ENCODE measurements at places on chromosomes 4 and X.

GRCh38 chr4:58766763-58767162 is 1656.6 kb upstream of the IGFBP7 start:
- no peak for DNase-seq

- no peak for DNase-seq
Measured at GRCh38 chr4:17055788-17056187, 157.3 kb upstream of the LDB2 start.

DNA sequence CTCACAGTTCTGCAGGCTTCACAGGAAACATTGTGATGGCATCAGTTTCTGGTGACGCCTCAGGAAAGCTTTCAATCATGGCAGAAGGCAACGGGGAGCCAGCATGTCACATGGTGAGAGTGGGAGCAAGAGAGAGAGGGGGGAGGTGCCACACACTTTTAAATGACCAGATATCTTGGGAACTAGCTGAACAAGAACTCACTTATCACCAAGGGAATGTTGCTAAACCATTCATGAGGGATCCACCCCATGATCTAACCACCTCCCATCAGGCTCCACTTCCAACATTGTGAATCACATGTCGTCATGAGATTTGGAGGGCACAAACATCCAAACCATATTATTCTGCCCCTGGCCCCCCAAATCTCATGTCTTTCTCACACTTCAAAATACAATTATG is 43.3 kb upstream of the GPR173 start:
- no peak for DNase-seq

DNA sequence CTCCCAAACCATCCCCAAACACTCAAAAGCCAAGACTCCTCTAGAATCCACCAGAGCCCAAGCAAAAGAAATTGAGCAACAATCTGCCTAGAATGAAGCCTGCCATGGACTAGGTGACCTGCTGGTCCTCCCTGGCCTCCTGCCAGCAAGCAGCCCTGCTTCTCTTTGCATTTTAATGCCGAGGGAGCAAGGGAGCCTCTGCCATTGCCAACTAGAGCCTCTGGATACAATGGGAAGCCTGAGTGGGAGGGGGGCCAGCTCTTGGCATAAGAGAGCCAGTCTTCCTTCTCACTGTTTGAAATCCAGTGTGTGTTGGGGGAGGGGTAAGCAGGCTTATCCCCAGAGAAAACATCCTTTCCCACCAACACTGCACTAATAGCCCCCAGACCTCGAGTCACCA is 1.5 kb upstream of the GDPD2 start:
- DNase-seq, result no peak

GRCh38 chr4:153472122-153473037 is 6.2 kb downstream of the TMEM131L start:
- DNase-seq, result no peak

GRCh38 chr4:15331930-15332329 is 95.9 kb upstream of the C1QTNF7 start:
- DNase-seq, result no peak

DNA sequence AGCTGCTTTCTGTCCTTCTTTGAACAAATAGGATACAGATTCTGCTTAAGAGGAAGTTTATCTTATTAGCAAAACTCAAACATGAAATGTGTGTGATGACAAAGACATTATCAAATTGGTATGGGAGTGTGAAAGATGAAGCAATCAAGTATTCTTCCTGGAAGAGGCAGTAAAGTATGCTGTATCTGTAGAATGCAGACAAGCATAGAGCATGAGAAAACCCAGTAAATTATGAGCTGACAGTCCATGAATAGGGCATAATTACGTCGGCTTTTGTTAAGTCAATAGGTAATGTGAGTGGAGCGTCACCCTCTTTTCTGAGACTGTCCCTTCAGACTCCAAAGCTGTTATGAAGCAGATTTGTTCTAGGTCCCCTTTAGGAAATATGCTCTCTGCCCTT is 458.6 kb upstream of the NWD2 start:
- DNase-seq, result no peak

GRCh38 chr4:95939141-95939540 is 99.2 kb downstream of the PDHA2 start:
- DNase-seq, result no peak

DNA sequence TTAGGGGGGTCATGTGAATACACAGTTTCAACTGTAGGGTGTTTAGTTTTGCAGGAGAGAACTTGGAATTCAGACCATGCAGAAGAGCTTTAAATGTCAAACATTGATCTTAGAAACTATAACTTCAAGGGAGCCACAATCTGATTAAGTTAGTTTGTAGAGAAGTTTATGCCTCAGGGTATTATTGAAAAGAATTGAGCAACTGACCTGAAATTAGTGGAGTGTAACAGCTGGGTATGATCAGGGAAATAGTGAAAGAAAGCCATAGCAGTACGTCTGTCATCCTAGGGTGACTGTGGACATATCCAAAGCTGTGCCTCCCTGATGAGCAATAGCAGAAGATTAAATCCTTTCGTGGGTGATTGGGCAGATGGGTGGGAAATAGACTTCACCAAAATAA is 63.8 kb downstream of the FAM47B start:
- no peak for DNase-seq
